ENCODE measurements at places on chromosomes 1 and 21. TPM values are rescaled to one million over a fixed set of nuclear protein-coding genes. Genes with fewer than 3 reads are reported as not detected.

DNA sequence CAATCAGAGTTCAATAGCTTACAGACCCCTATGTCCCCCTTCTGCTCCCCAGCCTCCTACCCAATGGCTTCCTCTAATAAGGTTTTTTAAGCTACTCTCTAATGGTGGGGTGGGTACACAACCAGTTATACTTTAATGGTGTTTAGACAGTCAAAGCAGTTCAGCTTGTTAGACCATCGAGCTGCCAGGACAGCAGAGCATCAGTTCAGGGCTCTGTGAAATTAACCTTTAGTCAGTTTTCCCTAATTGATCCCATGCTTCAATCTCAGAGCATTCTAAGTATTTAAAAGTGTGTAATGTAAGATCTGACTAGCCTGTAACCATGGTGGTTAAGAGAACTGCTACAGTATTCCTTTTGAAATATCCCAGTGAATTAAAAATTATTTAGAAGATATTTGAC is 107.2 kb upstream of the ZNF644 start:
- DNase-seq = no peak

The RORC gene
- not detected for total RNA-seq

GRCh38 chr1:108149796-108150467 is 50.2 kb downstream of the SLC25A24 start:
- DNase-seq = no peak

GRCh38 chr1:153587314-153587713 is 21.7 kb upstream of the S100A2 start:
- DNase-seq = no peak
